Hematopoietic multipotent progenitor cell treated with erythropoietin and hydrocortisone succinate and interleukin-3 and kit ligand, for 15 days (in vitro differentiated cells): ENCODE measurements at places on chromosomes 5 and 9.

GRCh38 chr5:172049226-172049796, 42.9 kb upstream of the FBXW11 start:
- DNase-seq: no peak

DNA sequence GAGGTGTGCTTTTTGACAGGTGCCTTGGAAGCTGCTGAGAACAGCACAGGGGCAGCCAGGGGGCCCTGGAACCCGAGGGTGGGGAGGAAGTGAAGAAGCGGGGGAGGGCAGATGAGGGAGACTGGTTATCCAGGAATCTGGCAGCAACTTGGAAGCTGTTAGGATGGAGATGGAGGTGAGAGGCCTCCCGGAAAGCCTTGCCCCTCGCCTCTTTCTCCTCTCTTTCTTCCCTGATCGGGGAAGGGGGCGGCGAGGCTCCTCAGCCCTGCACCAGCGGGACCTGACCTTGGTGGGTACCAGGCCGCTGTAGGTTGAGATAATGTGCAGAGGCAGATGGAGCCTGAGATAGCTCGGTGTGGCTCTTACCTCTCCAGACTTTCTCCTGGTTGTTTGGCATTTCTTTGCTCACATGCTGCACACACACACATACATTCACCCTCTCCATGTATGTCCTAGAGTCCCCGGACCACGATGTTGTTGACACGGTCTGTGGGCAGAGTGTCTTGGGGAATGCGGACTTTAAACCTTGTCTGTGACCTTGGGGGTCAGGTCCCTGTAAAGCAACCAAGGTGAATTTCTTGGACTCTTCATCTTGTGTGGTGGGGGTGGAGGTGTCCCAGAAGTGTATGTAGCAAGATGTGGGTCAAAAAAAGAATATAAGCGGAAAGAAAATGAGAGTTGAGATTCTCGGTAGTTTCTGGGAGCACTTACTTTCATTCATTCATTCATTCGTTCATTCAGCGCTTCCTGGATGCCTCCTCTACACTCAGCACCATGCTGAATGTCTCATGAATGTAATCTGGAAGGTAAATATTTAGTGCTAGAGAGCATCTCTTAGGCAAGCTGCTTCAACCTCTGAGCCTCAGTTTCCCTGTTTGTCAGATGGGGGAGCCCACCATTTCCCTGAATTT, 1.6 kb downstream of the WWC1 start:
- no peak for DNase-seq

DNA sequence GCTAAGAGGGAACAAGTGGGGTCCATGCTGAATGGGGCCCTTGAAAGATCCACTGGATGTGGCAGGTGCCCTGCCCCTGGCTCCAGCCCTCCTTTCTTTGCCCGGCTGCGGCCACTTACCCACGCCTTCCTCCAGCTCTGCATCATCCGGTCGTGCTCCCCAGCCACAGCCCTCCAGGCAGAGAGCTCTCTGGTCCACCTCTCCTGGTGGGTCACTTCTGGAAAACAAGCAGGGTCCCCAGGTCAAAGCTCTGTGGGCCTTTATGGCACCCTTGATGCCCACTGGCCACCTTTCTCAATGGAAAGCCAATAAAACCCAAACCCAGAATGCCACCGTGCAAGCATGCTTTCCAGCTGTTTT, 45.0 kb downstream of the SECISBP2 start:
- DNase-seq: no peak

- DNase-seq: no peak
These were observed 208.4 kb upstream of the PPP1R2B start for GRCh38 chr5:156641686-156642085.

- no peak for DNase-seq
These were observed 2.7 kb downstream of the MTRR start for GRCh38 chr5:7871653-7872052.

- peak; percentile 52 for DNase-seq
These were observed 524.2 kb upstream of the DAB2 start for GRCh38 chr5:39948867-39949468.

DNA sequence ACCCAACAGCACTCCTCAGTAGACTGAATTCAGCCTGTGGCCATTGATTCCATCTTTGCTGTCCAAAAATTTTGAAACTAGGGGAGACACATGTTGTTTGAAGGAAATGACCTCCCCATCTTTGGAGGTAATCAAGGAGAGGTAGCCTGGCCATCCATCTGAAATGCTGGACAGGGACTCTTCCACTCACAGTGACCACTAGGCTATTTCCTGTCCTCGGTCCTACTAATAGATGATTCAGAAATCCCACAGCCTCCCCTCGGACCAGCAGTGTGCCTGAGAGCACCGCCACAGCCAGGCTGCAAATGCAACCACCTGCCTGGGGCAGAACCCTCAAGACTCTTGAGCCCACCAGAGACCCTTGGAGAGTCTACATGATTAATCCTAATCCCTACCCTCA, 12.5 kb downstream of the HRH2 start:
- DNase-seq: no peak
